Brain (organoid and tissue), 16 donors: ENCODE measurements at places on chromosomes 2 and 18.

GRCh38 chr2:133802409-133803039, 234.3 kb upstream of the NCKAP5 start:
- DNase-seq, result peak; percentile 90

- no peak for DNase-seq
Observed at GRCh38 chr2:179037807-179038206, 12.1 kb downstream of the CCDC141 start.

GRCh38 chr2:41947701-41948396, 100.0 kb upstream of the PKDCC start:
- no peak for DNase-seq

GRCh38 chr2:174009488-174010223, 44.5 kb upstream of the SP3 start:
- no peak for DNase-seq

GRCh38 chr18:46171331-46171730, 67.1 kb downstream of the HAUS1 start:
- DNase-seq, result no peak

- DNase-seq, result no peak
Observed at GRCh38 chr2:36733215-36733614, 36.7 kb downstream of the VIT start.

- no peak for DNase-seq
Observed at GRCh38 chr18:3008541-3008940, 4.4 kb downstream of the LPIN2 start.

GRCh38 chr2:38731684-38732221, 19.4 kb downstream of the SRSF7 start:
- no peak for DNase-seq

DNA sequence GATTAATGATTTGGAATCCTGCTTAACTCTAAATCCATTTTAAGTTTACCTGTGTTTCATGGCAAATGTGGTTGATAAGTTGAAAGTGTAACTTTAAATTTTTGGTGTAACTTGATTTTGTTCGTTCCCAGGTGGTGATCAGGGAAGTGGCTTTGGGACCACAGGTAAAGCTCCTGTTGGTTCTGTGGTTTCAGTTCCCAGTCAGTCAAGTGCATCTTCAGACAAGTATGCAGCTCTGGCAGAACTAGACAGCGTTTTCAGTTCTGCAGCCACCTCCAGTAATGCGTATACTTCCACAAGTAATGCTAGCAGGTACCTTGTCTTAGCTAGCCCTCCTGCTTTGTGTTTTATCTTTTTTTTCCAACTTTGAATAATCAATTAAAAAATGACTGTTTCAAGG, 62.8 kb downstream of the AGFG1 start:
- no peak for DNase-seq

DNA sequence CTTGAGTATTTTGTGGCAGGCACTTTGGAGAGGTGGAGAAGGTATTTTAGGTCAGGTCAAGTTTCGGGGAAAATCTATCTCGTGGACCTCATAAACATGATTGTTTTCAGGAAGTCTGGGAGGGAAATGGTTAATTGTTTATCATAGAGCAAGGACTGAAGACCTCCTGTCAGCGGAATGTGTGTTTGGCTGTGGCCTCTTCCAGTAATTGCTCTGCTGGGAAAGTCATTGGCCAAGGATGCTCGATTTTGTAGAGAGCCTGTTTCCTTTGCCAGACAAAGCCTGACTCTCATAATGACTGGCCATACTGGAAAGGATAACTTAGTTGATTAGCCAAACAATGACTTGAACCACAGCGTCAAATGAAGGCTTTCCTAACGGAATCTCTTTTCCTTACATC, 30.0 kb downstream of the IL1R2 start:
- DNase-seq, result no peak

- DNase-seq, result peak; percentile 69
Observed at GRCh38 chr2:195575879-195576401, 81.1 kb upstream of the SLC39A10 start.

- DNase-seq, result no peak
Observed at GRCh38 chr2:200843993-200844948, 20.2 kb downstream of the CLK1 start.

DNA sequence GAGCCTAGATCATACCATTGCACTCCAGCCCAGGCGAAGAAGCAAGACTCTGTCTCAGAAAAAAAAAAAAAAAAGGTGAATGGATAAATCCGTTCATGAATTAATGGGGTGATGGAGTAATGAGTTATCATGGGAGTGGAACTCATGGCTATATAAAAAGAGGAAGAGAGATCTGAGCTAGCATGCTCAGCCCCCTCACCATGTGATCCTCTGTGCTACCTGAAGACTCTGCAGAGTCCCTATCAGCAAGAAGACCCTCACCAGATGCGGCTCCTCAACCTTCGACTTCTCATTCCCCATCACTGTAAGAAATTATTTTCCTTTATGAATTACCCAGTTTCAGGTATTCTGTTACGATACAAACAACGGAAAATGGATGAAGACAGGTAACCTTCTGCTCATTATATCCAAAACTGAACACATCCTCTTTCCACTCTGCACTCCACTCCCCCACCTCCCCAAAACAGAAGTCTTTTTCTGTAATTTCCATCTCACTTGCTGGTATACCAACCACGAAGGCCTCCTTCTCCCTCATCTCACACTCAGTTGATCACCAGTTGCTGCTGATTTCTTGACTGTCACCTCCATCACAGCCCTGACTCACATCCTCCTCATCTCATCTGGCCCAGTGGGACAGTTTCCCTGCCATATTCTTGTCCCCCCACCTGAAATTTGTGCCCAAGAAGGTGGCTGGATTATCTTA, 8.8 kb downstream of the RETREG2 start:
- no peak for DNase-seq

DNA sequence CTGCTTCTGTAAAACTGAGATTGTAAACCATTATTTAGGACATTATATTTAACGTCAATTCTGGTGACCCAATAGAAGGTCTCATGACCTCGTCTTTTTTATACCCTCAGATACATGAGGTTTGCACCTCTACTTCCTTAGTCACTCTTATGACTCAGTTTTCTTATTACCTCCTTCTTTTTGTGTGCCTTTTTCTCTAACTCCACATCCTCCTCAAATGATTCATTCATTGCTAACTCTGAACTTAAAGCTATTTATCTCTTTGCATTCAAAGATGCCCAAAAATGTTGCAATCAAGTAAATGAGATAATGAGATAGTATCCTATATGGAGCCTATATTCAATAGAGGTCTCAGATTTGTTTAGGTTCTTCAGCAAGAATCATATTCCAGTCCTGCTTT, 121.0 kb upstream of the KYNU start:
- DNase-seq, result no peak
